Muscle of back (tissue), 13 donors: ENCODE measurements at places on chromosomes 6 and 20. TPM values are rescaled to one million over a fixed set of nuclear protein-coding genes. Genes with fewer than 3 reads are reported as not detected.

The HLA-DOA gene
- polyA plus RNA-seq = 5.2 TPM

The DNAAF9 gene
- 18.5 TPM for polyA plus RNA-seq

The VAPB gene
- polyA plus RNA-seq = 48.3 TPM

The ABHD12 gene
- 17.2 TPM for polyA plus RNA-seq

The PTPN1 gene
- polyA plus RNA-seq = 17.1 TPM

The C20orf202 gene
- polyA plus RNA-seq = 0.66 TPM

- peak; percentile 73 for DNase-seq
Measured at GRCh38 chr6:35089935-35090505, 51.1 kb downstream of the TCP11 start.

DNA sequence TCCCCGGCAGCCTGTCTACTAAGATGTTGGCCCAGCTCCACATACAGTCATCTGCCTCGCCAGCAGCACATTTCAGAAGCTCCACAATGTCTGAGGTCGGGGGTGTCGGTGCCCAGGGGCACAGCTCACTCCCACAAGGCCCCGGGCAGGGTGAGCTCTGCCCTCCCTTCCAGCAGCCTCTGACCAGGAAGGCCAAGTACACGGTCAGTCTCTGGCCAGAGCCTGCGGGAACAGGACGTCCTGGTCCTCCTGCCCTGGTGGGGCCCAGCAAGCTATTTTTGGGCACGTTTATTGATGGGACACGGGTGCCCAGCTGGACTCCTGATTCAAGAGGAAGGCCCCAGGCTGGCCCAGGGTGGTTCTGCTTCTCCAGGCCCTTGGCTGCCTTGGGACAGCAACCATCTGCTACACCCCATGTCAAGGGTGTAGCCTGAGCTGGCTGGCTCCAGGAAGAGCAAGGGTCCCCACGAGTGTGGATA is 114.9 kb upstream of the PTPN1 start:
- no peak for DNase-seq

DNA sequence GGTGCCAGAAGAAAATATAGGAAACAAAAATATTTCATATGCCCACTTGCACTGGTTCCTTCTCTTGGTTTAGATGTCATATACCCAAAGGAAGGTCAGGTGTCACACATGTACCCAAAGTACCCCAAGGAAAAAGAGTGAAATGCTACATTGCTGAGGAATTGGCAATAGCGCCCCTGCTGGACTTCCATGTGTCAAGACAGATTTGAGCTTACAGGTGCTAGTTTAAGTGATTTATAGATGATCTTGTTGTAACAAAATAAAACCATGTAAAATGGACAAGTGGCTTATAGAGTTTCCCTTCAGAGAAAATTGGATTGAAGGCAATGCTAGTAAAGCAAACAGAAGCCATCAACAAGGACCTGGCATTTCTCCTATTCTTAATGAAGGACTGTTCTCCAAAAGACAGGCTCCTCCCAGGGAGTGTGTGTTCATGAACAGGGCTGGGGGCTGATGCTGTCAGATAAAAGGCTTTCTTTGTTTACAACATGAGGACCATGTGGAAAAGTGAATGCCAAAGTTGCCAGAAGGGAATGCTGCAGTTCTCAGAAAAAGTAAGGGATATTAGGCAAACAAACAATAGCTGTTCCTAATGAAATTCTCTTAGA is 64.3 kb upstream of the PAK5 start:
- no peak for DNase-seq

DNA sequence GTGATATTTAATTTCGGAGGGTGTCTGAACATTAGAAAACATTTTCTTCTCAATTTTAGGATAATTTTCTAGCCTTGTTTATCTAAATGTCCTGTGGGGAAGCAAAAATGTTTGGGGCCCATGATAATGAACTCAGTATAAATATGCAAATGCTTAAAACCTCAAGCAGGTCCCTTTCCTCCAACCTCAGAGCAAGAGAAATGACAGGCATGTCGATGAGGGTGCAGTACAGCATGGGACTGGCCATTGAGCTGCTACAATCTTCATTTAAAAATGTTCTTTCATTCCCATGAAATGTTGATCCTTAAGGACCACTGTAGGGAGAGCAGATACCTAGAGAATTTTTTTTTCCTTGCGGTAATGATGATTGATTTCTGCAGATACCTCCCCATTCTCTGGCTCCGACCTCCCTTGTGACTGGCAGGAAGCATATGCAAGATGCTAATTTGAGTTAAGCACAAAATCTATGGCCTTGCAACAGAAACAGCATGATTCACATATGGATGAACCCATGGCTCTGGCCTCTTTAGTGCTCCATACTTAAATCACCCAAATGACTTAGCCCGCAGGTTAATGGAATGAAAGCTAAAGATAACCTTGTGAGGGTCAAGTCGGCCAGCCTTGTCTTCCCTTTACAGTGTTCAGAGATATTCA is 243.3 kb downstream of the SOX4 start:
- DNase-seq = no peak

DNA sequence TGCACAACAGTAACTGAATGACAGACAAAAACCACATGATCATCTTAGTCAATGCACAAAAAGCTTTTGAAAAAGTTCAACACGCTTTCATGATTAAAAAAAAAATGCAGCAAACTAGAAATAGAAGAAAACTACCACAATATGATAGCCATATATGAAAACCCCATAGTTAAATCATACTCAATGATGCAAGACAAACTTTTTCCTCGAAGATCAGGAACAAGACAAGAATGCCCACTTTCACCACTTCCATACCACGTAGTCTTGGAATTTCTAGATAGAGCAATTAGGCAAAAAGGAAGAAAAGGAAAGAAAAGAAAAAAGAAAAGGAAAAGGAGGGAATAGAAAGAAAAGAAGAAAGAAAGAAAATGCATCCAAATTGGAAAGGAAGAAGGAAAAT is 44.6 kb upstream of the SLC23A2 start:
- no peak for DNase-seq

DNA sequence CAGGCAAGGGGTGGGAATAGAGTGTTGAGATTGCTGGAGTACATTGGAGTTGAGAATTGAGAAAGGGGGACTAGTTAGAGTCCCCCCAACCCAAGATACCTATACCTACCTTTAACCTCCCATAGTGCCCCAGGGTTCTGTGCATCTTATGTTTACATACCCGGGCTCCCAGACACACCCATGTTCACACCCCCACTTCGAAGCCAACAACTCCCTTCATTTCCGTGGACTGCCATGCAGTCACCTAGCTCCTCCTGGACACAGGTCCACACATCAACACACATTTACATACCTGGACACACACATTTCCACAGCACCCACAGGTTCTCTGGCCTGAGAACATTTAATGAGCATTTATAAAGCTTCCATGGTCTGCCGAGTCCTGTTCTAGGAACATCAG is 5.1 kb downstream of the TMEM63B start:
- DNase-seq = no peak

DNA sequence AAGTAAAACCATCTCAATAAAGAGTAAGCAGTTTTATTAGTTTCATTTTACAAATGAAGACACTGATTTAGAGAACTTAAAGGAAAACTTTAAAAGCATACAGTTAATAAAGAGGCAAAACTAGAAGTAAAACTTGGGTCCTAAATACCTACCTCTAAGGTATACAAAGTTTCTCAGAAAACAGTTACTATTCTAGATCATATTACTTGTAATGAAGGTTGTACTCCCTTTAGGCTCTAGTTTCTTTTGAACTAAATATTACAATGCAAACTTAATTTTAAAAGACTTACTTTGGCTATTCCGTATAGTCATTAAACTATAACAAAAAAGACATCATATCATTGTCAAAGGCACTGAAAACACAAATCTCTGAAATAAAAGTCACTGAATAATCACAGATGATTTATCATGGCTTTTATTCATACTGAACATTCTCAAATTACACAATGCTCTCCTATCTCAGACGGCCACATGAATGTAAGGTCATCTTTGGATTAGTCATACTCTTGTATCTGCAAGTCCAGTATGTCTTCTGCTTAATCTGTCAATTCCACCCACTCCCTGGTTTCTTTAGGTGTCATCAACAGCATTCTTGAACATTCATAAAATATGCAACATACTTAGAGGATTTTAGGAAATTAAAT is 361.6 kb upstream of the RUNX2 start:
- no peak for DNase-seq

- peak; percentile 13 for DNase-seq
Measured at GRCh38 chr20:45592574-45593189, 13.6 kb upstream of the WFDC8 start.

GRCh38 chr6:84547341-84547801 is 217.0 kb downstream of the TBX18 start:
- no peak for DNase-seq

- DNase-seq = no peak
Measured at GRCh38 chr6:150527100-150527499, 72.6 kb upstream of the PLEKHG1 start.

- DNase-seq = no peak
Measured at GRCh38 chr20:31923388-31924331, 28.2 kb downstream of the PDRG1 start.

- DNase-seq = peak; percentile 37
Measured at GRCh38 chr20:58228103-58228483, 360 bp downstream of the ANKRD60 start.

DNA sequence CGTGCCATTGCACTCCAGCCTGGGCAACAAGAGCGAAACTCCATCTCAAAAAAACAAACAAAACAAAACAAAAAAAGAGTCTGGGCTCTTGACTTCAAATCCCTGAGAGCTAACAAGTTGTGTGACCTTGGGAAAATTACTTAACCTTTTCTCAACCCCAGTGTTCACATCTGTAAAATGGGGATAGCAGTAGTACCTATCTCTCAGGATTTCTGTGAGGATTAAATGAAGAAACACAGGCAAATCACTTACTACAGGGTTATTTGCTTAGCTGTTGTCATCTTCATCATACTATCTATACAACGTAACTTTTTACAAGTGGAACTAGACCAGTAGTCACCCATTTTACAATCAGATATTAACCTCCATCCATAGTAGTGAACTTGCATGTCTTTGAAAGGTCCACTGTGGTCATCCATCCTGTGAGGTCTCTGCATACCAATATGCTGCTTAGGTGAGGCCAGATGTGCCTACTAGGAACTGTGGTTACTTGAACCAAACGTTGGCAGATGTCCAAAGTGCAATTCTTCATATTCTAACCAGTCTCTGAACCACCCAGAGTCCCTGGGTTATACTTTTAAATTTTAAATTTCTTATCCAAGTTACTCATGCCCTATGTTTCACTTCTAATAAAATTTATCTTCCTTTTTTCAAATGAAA is 128.9 kb upstream of the BEND3 start:
- DNase-seq = no peak

DNA sequence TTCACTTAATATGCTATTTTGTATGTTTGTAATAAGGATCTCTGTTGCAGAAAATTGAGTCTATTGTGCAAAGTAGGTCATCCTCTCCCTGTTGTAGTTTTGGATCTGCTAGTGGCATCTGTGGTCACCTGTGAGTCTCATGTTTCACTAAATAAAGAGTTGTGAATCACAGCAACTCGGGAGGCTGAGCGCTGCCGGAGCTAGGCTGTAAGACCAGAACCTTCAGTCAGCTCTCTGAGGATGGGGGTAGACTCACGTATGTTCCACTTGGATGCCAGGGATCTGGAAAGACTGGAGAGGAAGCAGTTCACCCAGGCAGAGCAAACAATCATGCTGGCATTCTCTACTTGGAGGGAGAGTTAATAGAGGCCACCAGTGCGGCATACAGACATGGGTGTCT is 187.3 kb upstream of the FOXA2 start:
- DNase-seq = no peak
